Activated CD4-positive, alpha-beta T cell treated with anti-CD3 and anti-CD28 coated beads for 24 hours (primary cell): ENCODE measurements at places on chromosomes 2 and 18.

- DNase-seq: no peak
Measured at GRCh38 chr2:17115042-17115441, 403.2 kb downstream of the RAD51AP2 start.

DNA sequence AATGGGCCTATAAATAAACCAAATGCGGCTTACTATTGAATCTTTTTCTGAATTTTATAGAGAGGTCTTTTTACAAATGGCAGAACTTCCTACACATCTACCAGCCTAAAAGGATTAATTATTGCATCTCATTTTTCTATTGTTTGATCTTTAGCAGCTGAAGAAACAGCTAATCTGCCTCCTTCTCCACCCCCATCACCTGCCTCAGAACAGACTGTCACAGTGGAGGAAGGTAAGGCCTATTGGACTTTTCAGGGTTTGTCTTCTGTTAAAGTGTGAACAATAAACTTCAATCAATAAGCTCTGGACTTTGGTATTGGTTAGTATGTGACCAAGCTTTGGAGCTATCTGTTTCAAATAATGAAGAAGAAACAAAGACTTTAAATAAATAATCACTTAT lies 91.0 kb upstream of the UNC80 start:
- no peak for DNase-seq

- no peak for DNase-seq
Measured at GRCh38 chr2:235968616-235969324, 199.4 kb downstream of the GBX2 start.

DNA sequence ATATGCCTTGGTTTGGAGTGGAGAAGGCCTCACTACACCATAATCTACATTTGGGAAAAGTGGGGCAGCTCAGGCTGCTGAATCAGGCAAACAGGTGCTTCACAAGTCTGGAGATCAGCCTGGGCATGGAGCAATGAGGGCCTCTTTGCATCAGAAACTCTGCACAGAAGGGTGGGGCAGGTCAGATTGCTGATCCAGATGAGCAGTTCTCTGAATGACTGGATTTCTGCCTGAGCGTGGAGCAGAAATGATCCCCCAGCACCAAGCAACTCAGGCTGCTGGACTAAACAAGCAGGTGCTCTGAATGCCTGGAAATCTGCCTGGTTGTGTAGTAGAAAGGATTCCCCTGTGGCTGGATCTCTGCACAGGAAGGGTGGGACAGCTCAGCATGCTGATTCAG lies 605.3 kb upstream of the ZNF804A start:
- DNase-seq: no peak

GRCh38 chr2:158467248-158467647 lies 10.5 kb downstream of the PKP4 start:
- DNase-seq: no peak

- no peak for DNase-seq
Measured at GRCh38 chr2:165698444-165698884, 95.6 kb downstream of the GALNT3 start.

DNA sequence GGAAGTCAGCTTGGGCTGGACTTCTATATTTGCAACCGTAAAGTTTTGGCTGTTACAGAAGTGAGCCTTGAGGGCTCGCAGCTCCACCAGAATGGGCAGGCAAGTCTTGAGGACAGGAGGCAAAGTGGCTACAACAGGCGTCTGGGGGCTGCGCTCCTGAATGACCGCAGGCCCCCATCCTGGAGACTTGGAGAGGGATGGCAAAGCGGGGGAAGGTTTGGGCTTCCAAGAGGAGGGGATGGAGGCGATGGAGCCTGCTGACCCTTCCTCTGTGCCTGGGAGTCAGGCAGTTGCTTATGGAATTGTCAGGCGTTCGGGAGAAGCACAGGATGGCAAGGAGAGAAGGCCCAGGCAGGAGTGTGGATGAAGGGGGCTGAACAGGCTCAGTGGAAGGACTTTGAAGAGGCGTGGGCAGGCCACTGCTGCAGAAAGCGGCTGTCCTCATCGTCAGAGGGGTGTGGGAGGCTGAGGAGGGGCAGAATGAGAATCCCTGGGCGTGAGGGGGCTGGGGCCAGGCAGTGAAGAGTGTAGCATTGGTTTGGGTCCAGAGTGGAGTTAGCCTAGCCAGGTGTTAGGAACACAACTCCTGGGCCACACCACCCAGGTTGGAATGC lies 72.3 kb downstream of the INHBB start:
- no peak for DNase-seq

GRCh38 chr18:75041586-75041985 lies 167.4 kb downstream of the PTGR3 start:
- no peak for DNase-seq

DNA sequence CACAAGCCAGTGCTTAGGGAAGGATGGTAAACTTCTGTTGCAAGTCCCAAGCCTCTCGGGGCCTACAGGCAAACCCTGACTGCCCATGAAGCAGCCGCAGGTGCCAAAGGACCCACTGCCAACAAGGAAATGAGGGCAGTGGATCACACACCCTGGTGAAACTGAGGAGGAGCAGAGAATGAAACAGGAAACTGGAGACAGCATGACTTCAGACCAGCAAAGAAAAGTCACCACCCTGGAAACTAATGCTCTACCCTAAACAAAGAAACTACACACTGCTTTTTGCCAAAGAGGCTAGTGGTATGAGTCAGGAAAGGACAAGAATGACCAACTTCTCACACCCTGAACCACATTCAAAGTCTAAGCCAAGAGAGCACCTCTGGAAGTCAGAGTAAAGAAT lies 97.2 kb downstream of the MYO5B start:
- DNase-seq: no peak

DNA sequence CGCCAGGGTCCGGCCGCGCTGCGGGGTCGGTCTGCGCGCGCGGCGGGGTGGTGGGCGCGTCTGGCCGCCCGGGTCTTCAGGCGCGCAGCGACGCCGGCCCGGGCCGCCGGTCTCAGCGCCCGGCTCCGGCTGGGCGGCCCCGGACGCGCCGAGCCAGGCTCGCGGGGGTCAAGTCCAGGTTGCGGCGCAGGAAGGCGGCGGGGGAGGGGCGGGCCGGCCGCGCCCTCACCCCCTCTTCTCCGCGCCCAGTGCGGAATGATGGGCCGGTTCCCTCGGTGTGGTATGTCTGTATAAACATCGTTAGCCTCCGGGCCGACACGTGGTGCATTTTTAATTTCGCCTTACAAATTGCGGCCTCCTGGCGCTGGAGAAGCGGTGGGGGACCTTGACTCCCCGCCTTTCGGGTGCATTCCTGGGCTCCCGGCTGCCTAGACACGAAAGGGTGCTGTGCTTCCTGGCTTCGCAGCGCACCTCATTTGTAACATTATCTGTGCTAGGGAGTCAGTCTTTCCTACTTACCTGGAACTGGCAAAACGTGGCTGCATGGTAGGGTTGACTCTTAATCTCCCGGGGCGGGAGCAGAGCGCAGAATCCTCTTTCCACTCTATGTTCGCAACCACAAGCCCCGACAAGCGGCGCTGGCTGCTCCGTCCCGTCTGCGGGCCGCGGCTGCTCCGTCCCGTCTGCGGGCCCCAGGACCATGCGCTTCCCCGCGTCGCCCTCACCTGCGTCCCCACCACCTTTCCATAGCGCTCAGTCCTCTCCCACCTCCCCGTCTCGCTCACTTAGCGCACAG lies 69.0 kb downstream of the CTAGE1 start:
- no peak for DNase-seq

GRCh38 chr18:10121028-10121427 lies 207.2 kb downstream of the VAPA start:
- no peak for DNase-seq

GRCh38 chr2:8421658-8422449 lies 260.0 kb upstream of the ID2 start:
- no peak for DNase-seq
